ENCODE measurements at places on chromosomes 16 and 17. TPM values are rescaled to one million over a fixed set of nuclear protein-coding genes. Genes with fewer than 3 reads are reported as not detected.

Gene SLC47A2
- total RNA-seq, result not detected

Gene PRSS53
- total RNA-seq, result 13.1 TPM

Gene MYO15A
- total RNA-seq, result 0.76 TPM

- DNase-seq, result no peak
These were observed 123.7 kb downstream of the SOX9 start for GRCh38 chr17:72244494-72244893.

GRCh38 chr16:49399594-49400364 is 26.2 kb downstream of the C16orf78 start:
- no peak for DNase-seq

- no peak for DNase-seq
These were observed 72.3 kb upstream of the LHX1 start for GRCh38 chr17:36864827-36865430.

DNA sequence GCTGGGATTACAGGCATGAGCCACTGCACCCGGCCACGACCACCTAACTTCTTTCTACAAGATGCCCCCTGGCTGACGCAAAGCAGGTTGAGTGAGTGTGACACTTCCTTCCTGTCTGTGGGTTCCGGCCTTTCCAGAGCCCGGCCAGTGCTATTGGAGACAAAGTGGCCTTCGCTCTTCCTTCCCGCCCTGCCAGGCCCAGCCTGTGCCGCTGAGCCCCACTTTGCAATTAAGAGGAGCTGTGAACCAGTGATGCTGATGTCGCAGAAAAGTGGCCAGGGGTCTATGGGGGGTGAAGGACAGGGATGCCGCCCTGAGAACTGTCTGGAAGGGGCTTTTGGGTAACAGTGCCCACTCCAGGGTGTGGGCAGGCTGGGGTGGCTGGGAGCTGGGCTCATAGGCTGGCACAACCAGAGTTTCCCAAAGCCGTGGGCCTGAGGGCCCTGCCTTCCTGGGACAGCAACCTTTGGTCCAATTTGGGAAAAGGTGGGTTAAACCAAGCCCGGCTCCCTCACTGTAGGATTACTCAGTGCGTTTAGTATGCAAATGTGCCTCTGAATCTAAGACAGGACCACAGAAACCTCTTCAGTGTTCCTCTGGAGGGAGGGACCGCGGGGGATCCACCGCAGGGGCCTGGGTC is 174.9 kb downstream of the SEC14L1 start:
- DNase-seq, result no peak

- DNase-seq, result peak; percentile 62
These were observed 40.7 kb downstream of the ZDHHC7 start for GRCh38 chr16:84970447-84971127.

DNA sequence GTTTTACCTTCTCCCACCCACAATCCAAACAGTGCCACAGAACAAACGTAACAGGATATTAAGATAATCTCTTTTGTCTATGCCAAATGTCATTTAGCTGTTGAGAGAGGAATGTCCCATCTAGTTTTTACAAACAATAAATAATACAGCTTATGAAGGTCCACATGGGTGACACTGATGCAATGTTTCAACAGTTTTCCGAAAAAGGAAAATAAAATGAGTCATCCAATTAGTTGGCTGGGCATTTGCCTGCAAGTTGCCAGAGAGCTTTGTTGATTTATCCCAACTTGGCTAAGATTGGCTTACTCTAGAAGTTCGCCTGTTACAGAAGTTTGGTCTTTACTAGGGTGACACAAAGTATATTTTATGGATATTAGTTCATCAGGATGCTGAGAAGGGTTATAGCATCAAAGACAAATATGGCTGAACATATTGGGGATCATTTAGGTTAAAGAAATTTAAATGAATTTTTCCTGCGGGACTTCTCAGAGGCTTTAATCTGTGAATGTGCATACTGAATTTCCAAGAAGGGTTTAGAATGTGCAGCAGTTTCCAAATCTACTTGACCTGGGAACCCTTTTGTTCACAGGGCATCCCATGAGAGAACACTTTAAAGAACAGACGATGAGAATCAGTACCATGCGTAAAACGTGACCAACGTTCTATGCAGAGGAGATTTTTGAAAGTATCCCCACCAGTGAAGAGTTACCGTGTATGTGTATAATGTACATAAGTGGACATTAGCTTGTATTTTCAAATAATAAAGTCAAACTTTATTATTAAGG is 73.1 kb downstream of the CDH13 start:
- DNase-seq, result no peak

DNA sequence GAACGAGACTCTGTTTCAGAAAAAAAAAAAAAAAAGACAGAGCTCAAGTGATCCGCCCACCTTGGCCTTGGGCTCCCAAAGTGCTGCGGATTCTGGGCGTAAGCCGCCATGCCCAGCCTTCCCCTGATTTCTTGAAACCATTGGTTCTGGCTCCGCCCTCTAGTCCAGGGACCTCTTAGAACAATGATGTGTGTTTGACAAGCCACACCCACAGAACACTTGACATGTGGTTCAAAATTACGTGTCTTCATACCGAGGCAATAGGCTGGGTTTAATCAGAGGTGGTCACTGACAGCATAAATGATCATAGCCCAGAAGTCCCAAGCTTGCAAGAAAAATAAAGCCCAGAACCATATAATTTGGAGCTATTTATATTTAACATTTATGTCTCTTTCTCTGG is 23.0 kb downstream of the KNOP1 start:
- no peak for DNase-seq

DNA sequence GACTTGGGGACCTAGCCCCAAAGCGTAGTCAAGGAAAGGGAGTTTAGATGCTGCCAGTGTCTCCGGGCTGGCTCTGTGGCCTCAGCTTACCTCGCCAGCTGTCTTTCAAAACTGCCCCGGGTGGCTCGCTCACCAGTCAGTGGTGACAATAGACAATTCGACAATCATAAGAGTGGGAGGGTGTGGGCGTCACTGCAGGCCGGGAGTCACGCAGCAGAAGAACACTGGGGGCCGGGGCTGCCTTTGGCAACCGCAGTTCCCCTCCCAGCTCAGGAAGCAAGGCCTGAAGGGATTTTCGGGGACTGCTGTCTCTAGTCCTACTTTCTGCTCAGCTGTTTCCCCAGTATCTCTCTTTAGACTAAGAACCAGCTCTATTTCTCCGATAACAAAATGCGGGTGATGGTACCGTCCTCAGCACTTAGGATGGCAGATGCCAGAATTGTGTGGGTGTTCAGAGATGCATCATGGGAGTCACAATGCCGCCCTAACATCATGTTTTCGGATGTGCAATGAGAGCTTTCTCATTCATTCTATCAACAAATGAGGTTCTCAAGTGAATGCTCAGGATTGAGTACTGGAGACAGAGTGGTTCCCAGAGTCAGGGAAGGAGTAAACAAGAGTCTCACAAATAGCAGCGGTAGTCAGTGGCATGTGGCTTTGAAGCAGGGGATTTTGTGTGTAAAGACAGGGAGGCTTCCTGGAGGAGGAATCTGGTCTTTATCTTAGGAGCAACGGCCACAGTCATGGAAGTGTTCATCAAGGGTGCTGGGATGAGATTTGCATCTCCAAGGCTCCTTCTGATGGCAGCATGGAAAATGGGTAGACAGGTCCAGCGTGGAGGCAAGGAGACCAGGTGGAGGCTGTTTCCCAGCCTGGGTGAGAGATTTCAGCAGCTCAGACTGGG is 93.1 kb downstream of the ZDHHC7 start:
- no peak for DNase-seq

DNA sequence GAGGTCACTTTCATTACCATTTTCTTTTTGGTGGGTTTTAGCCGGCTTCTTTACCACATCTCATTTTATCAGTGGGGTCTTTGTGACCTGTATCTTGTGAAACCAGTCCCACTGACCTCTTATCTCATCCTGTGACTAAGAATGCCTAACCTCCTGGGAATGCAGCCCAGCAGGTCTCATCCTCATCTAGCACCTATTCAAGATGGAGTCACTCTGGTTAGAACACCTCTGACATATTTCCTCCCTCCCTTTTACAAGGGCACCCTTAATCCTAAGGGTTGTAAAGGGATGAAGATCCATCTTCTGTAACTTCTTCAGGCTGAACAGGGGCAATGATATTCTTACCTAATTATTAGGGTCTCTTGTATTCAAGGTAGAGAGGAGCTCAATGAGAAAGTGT is 107.9 kb upstream of the HAS3 start:
- DNase-seq, result no peak

DNA sequence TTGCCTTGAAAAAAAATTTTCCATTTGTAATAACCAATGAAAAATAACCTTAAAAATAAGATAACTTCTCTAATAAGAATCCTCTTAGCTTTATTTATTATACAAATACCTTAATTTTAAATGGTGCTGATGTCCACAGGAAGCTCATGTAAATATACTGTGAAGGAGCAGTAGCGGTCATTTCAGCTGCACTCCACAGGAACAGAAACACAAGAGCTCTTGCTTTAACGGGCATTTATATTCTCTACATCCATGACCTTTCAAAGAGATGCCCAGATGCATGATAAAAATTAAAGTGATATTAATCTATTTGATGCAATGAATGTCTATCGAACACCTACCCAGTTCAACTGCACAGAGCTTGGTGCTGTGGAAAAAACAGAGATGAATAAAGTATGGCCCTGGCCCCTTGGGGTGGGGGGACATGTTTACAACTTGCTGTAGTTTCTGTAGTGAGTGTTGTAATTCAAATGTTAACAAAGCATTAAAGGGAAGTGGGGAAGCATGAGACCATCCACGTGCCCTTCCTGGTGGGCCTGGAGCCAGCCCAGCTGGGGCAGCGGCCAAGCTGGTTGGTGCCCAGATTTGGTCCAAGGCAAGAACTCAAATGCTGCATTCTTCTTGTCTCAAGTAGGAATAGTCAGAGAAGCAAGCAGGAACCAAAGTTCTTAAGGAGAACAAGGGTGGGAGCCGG is 47.9 kb downstream of the IQCK start:
- no peak for DNase-seq
